ENCODE measurements at places on chromosomes 11 and 22. TPM values are rescaled to one million over a fixed set of nuclear protein-coding genes. Genes with fewer than 3 reads are reported as not detected.

GRCh38 chr11:45869551-45869950 lies 15.9 kb upstream of the MAPK8IP1 start:
- no peak for DNase-seq

- no peak for DNase-seq
Observed at GRCh38 chr22:32052936-32053791, 10.1 kb downstream of the SLC5A1 start.

OR10G6 gene
- not detected for polyA plus RNA-seq

ZP1 gene
- 0.36 TPM for polyA plus RNA-seq

DNA sequence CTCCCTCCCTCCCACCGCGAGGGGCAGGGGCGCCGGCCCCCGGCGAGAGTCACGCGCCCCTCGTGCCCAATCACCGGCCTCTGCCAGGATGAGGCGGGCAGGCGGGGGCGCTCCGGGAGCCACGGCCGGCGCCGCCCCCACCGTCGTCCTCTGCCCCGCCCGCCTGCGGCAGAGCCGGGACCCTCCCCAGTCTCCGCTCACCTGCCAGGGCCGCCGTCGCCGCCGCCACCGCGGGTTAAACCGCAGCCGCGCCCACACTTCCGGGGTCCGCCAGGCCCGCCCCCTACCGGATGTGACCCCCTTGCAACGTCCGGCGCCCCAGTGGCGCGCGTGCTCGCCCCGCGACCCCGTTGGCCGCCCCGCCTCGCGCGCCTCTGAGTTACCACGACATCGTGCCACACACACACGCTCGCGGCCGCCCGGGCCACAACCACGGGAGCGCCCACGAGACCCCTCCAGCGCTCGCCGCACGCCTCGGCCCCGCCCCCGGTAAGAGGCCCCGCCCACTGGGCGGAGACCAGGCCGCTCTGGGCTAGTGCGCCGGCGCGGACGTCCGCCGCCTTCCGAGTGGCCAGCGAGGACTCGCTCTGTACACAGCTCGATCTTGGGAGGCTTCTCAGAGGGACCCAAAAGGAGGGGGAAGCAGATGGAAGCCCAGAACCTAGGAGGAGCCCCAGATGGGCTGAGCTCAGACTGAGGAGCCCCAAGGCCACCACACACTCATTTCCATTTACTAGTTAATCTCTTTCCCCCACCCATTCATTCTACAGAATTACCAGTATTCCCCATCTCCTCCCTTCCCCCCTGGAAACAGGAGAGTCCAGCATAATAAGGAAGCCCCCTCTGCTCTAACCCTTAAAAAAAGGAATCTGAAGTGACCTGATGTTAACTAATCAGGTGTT lies at the start of gene VPS37C:
Gene VPS37C (minus strand): TSS at position 237 of the 902 bp plus-strand sequence. CDS start 22,597 bp downstream, outside the sequence.
- DNase-seq = peak; percentile 93

GRCh38 chr11:72233056-72233772 lies 8.6 kb downstream of the INPPL1 start:
- no peak for DNase-seq

SYT13 gene
- 0.31 TPM for polyA plus RNA-seq

- no peak for DNase-seq
Observed at GRCh38 chr11:107180236-107180635, 162.0 kb upstream of the GUCY1A2 start.

DNA sequence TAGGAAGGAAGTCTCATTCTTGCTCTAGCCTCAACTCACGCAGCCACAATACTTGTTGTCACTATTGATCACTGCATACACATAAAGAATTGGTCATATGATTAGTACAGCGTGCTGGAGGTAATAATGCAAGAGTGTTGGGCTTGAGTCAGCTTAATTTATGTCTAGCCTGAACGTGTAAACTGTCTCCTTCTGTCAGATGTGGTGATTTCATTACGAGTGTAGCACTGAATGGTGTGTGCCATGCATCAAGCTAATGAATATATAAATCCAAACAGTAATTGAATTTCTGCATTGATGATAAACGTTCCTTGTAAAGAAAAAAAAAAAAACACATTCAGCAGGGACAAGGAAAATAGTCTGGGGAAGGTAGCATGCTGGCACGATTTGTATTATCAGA lies 396.2 kb upstream of the RAG2 start:
- DNase-seq = no peak

GRCh38 chr11:45215098-45215865 lies 68.8 kb downstream of the PRDM11 start:
- DNase-seq = no peak

ARHGAP8 gene
- 0.99 TPM for polyA plus RNA-seq

GRCh38 chr22:30198921-30199320 lies 47.6 kb downstream of the LIF start:
- DNase-seq = no peak

DNA sequence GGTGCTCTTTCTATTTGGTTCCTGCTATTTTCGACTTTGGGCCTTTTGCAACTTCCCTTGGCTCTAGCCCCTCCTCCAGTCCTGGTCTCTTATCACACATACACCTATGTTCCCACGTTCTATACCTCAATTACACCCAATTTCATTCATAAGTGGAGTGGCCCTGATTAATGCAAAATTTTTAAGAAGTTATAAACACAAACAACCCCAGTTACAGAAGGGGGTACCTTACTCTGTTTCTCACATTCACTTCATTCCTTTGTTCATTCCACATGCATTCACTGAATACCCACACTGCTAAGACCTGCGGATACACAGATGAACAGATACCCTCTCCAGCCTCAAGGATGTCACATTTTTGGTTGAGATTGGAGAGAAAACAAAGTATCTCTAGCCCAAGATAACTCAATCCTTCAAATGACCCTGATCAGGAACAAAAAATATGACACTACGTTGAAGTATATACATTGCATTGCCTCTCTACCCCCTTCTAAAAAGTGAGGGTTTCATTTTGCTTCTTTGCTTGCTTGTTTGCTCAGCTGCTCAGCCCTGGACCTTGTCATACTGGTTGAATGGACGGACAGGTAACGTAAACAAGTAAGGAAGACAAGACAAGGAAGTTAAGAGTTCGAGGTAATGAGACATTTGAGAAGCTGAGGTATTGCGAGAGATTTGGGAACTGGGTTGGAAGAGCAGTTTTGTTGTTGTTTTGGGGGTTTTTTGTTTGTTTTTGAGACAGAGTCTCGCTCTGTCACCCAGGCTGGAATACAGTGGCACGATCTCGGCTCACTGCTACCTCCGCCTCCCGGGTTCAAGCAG lies 3.6 kb upstream of the VPS37C start:
- no peak for DNase-seq

GGT5 gene
- polyA plus RNA-seq = 13.7 TPM

DNA sequence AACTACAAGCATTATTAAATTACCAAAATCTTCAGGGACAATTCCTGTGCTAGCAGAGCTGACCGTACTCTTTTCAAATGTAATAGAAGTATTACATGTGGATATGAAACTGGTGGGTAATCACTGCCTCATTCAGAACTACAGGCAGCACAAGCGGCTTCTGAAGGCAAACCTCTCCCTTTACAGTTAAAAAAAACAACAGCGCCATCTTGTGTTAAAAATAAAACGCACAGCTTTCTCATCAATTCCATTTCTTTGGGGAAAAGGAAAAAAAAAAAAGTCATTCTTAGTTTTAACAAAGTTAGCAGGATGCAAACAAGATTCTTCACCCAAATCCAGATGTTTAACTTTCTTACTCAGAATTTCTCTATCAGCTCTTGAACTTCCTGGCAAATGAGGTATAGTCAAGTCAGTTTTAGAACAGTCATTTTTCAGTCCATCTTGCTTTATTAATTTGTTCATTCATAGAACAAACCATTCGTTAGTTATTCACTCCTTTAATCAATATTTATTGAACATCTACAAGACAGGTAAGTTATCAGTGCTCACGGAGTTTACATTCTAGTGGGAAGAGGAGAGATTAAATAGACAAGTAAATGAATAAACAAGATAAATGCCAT lies 331.8 kb upstream of the MPPED2 start:
- peak; percentile 54 for DNase-seq

MMP10 gene
- not detected for polyA plus RNA-seq

DNA sequence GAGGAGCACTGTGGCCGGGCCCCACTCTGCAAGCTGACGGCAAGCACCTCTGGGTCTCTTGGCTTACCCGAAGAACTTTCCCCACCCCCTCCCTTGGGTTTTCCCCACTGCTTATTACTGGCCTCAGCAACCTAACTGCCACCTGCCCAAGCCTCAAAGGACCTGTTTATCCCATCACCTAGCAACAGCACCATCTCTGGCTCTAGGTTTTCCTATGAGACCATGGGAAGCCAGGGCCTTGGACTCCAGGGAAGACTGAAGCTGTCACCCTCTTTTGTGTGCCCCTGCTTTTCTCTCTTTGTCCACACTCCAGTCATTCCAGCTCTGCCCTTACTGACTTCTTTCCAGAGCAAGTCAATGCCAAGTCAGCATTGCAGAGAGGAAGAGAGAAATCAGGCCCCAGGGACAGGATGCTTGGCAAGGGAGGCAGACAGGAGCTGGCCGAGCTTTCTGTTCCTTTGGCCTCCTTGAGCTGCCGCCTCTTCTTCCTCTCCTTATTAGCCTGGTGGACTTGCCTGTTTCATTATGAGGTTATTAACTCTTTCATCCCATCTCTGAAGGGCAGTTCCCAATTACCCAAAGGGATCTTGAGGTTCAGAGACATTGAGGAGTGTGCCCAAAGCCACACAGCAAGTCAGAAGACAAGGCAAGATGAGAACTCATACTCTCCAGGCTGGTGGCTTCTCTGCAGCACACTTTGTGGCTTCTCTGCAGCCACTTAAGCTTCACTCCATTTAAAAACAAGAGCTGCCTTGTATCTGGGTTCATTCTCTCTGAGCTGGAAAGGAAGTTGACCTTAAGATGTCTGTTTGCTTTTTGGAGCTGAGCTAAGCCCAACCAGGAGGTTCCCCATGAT lies at the start of gene SMIM35:
Gene SMIM35 (minus strand): TSS at position 51 of the 856 bp plus-strand sequence. CDS start 206 bp downstream, outside the sequence.
- no peak for DNase-seq

GRCh38 chr11:66012946-66013761 lies 1.3 kb downstream of the CST6 start:
- DNase-seq = no peak

SEPTIN5 gene
- polyA plus RNA-seq = 130 TPM

CCDC116 gene
- 0.45 TPM for polyA plus RNA-seq

DNA sequence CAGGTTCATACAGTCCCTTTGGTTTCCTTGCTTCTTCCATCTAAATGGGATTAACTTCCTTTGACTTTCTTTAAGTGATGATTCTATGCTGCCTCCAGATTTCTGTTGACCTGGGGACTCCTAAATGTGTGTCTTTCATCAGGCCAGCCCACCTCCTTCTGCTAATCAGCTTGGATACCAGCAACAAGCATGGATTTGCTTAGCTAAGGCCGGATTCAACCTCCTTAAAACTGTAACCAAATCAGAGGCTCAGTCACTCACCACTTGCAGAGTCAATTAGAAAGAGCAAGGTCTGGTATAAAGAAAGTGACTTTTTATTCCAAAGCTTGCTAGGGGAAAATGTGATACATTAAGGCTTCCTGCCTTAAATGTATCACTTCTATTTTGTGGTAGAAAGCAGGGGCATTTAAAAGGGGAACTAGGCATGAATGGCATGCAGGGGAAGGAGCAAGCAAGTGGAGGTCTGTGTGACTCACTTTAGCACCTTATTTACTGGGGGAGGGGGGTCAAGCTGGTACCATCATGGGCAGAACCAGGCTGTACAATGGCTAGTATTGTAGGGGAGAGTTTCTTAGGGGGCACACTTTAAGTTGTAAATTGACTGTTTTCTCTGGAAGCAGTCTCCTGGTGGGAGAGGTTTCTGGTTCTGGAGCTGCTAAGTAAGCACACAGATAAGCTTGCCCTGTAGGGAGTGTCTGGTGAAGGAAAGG lies 239.0 kb upstream of the PDGFD start:
- no peak for DNase-seq

KCTD14 gene
- polyA plus RNA-seq = 1.2 TPM

DNA sequence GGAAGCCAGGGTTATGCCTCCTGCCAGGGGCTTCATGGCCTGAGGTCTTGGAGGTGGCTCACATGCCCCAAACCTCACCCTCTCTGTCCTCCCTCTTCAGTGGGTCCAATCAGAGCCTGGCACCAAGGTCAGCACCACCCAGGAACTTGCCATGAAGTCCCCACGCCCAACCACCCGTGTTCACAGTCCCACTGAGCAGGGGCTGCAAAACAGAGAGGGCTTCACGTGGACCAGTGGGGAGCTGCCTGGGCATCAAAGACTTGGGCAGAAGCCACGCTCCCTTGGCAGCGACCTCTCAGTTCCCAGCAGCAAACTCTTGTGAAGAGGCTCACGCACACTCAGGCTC lies 425.8 kb upstream of the B3GAT1 start:
- DNase-seq = no peak

- DNase-seq = no peak
Observed at GRCh38 chr22:49119551-49119952, 708.1 kb downstream of the BRD1 start.

DNA sequence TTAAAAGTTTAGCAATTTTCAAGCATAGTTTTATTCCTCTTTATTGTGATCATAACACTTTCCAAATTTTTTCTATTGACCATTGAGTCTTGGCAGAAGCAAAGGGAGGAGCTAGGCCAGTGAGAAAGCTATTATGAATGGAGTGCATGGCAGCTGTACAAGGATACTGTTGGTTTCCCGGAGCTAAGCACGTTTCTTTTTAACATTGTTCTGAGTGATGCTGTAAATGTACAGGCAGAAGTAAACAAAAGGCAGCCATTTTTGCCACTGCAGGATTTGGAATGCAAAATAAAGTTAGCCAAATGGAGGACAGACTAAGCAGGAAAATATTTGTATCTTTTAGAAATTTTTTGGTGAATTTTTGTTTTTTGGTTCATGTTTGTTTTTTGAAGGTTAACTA lies 16.2 kb downstream of the CBL start:
- DNase-seq = peak; percentile 34

GRCh38 chr22:25085156-25085555 lies 114.5 kb upstream of the CRYBB3 start:
- DNase-seq = no peak
